ENCODE measurements at places on chromosomes 1 and 21.

DNA sequence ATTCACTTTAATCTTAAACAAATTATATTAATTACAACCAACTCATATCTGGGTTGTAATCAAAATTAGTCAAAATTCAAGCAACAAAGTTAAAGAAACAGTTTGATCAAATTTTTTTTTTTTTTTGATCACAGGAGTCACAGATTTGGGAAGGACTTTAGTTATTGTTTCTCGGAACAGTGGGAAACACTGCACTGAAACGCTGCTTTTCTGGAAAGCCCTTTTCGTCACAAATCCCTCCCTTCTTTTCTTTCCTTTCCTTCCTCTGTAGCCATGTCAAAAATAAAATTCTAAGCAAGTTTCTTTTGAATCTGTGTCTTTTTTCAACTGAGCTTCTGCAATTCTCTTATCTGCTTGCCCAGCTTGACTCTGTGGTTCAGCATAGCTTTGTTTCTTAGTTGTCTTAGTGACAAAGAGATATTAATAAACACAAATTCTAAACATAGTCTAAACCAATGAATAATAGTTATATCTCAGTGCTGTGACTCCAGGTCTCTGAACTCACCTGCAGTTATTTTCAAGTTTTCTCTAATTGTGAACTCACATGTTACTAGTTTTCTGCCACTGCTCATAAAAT is 53.8 kb downstream of the PTGS2 start:
- DNase-seq = no peak

DNA sequence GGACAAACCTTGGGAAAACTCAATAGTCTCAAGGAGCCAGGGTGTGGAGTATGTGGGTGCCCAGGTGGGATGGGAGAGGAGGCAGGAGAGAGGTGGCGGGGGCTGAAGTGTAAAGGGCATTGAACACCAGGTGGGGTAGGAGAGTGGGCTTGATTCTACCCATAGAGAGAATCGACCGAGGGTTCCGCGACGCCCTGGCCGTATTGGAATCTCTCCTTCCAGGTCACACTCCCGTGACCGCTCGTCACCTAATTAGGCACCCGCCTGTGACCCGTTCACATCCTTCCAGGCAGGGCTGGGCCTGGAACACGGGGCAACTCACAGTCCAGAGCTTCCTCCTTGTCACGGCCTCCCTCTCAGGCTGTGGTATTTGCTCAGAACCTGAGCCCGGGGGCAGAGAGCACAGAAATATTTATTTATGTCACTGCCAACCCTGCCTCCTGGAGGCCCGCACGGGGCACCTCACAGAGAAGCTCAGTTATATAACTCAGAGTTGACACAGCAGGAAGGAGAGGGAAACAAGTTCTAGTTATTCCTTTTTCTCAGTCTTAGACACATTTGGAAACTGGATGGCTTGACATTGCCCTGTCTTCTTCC is 12.0 kb downstream of the NCMAP start:
- peak; percentile 39 for DNase-seq

GRCh38 chr1:215530401-215530984 is 36.6 kb upstream of the KCTD3 start:
- DNase-seq = no peak

DNA sequence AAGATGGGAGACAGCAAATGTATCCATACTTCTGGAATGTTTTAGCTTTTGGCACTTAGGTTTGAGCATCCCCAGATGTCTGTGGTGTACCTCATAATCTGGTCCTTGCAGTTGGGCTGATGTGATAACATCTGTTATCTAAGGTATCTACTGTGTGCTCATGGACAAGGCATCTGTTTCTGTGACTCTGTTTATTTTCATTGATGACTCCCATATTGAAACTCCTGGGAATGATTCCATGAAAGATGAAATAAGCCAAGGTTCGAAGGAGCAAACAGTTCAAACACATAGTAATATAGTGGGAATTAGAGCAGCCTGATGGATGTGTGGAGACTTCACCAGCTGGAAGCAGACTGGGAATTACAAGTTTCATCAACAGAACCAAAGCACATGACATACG is 20.7 kb upstream of the TRIM45 start:
- no peak for DNase-seq

DNA sequence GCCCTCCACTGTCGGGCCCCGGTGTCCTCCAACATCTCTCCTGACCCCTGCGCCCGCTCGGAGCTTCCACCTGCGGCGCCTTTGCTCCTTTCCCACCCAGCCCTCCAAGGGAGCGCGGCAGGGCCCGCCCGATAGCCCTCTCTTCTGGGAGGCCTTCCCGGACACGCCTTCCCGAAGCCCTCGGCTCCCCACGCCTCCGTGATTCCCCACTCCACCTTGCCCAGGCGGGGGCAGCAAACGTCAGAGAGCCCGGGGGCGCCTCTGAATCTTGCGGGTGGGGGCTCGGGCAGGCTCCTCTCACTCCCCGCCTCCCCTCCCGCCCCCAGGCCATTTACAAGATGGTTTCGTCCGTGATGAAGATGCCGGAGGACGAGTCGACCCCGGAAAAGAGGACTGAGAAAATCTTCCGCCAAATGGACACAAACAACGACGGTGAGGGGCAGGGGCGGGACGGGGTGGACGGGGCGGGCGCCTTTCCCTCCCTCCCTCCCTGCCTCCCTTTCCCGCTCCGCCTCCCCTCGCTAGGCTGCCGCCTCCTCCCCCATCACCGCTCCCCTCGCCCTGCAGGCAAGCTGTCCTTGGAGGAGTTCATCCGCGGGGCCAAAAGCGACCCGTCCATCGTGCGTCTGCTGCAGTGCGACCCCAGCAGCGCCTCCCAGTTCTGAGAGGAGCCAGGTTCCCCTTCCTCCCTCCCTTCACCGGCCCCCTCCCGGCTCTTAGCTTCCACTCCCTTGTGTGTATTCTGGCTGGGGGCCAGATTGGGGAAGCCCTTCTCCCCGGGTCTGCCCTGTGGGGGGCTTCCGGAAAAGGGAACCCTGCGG is 7.1 kb downstream of the HPCA start:
- DNase-seq = no peak

GRCh38 chr1:100795646-100795985 is 76.1 kb downstream of the VCAM1 start:
- DNase-seq = no peak
